NB4 (cell line): ENCODE measurements at places on chromosomes 4 and X.

- no peak for DNase-seq
These were observed 66.5 kb downstream of the EFNB1 start for GRCh38 chrX:68895341-68895755.

GRCh38 chr4:80926446-80926845 is 104.1 kb upstream of the BMP3 start:
- no peak for DNase-seq

GRCh38 chr4:149279331-149279730 is 536.3 kb downstream of the IQCM start:
- DNase-seq, result no peak

DNA sequence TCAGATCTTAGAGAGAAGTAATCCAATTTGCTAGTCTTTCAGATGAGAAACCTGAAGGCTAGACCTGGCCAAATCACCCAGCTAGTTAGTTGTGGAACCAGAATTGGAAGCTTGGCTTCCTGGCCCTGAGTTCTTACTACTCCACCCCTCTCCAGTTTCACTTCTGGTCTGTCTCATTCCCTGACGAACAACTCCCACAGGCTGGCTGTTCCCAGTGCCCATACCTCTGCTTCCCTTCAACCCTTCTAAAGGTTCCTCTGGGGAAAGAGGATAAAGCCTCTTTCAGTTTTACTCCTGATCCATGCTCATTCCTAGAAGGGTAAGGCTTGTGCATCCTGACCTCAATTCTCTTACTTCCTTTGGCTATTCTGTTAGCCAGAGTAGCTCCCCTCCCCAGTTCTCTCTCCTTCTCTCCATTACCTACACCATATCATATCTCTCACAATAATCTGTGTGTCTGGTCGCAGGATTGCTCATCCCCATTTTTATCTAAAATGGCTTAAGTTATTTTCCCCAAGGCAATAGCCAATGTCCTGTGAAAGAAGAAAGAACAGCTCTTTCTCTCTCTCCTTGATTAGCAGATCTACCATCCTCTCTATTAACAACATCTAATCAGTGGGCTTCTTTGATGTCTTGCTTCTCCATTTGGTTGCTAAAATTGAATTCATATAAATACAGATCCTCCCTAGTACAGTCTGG is 155.0 kb upstream of the MAOA start:
- DNase-seq, result no peak

DNA sequence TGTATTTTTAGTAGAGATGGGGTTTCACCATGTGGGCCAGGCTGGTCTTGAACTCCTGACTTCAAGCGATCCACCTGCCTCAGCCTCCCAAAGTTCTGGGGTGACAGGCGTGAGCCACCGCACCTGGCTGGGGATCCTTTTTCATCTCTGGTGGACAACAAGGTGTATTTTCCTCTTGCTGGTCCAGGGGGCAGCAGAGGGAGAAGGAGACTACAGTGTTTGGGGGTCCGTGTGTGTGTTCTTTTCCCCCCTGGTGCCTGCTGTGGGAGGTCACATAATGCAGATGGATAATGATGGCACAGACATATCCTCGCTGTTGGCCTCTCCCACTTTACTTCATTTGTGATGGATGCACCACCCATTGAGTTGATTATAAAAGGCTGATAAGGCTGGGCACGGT is 39.0 kb upstream of the CD99 start:
- no peak for DNase-seq

DNA sequence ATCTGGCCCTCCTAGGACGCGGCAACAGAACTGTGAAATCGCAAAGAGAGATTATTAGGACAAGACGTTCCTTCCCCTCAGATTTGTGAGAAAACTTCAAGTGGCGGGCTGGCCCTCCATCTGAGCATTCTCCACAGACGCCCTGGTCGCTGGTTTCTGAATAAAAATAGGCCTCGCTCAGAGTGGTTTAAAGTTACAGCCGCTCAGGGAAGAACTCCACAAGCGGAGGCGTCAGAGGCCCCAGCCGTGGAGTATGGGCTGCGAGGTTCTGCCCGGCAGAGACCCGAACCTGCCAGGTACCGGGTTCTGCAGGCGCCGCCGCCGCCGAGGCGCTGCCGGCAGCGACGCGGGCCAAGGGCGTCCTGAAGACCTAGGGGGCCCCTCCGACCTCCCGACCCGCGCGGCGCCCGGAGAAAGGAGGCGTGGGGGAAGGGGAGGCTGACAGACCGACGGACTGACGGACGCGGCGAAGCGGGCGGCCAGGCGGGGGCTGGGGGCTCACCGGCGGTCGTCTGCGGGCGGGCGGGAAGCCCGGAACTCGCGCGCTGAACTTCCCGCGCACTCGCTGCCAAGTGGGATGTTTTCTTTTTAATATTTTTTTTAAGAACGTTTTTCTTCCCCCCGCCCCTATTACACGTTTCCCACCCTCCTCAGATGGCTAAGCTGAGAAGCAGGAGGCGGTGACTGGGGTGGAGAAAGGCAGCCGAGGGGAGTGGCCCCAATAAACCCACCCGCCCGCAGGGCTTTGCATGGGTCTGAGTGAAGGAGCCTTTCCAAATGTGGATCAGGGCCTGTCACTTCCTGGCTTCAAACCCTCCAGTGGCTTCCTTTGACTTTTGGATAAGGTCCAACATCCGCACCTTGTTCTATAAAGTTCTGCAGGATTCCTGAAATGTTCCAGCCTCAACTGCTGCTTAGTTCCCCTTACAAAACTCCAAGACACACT is at the start of gene PABPC4L:
PABPC4L (minus strand) TSS at position 574 of the 946 bp plus-strand sequence. CDS start 770 bp downstream, outside the sequence.
- DNase-seq, result no peak

- peak; percentile 44 for DNase-seq
These were observed 27.2 kb downstream of the HTR2C start for GRCh38 chrX:114611018-114611619.

DNA sequence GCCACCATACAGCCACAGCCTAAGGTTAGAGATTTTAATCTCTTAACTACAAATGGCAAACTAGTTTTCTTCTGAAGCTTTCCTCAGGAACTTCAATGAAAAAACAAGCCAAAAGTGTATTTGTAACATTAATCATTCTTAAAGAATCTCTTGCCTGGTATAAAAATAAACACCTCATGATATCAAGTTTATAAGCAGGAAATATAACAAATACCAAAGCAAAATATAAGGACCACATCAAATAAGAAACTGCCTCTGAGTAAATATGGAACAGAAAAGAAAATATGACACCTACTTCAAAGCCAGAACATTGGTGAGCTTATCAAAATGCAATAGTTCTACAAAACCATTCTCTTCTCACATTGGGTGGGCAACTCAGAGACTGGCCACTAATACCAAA is 89.9 kb downstream of the GPC4 start:
- DNase-seq, result no peak

DNA sequence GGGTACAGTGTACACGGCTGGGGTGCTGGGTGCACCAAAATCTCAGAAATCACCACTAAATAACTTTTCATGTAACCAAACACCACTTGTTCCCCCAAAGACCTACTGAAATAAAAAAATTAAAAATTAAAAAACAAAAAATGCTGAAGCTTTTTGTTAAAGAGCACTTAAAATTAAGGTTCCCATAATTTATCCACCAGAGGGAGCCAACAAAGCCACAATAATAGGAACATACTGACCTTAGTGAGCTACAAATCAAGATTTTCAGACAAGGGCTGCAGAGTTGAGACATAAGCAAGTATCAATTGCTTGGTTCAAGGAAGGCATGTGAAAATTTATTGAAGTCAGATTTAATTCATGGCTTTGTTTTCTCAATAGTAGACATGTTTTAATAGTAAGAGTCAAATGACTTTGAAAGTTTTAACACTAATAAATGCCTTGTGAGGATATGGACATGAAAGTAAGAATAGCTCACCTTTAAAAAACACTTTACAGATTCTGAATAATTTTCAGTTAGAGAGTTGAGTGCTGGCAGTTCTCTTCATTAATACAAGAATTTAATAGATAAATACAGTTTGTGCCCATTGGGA is 43.0 kb upstream of the SCOC start:
- peak; percentile 46 for DNase-seq

DNA sequence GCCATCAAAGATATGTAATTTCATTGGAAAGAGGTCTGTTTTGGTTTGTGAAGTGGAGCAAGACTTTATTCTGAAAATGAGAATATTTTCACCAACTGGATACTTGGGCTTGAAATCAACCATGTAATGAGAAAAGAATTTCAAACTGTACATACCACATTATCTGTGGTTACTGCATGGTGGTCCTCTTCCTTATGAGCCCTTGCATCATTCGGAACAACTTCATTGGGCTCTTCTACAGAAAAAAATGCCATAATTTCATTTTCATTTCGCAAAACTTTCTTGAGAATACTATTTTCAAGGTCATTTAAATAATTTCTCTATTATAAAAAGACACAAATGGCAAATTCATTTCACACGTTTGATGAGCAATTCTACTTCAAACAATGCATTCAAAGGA is 148.6 kb upstream of the RPS6KA6 start:
- no peak for DNase-seq

GRCh38 chr4:41318839-41319530 is 62.3 kb downstream of the UCHL1 start:
- peak; percentile 7 for DNase-seq
